ENCODE measurements at places on chromosomes 1 and 21.

DNA sequence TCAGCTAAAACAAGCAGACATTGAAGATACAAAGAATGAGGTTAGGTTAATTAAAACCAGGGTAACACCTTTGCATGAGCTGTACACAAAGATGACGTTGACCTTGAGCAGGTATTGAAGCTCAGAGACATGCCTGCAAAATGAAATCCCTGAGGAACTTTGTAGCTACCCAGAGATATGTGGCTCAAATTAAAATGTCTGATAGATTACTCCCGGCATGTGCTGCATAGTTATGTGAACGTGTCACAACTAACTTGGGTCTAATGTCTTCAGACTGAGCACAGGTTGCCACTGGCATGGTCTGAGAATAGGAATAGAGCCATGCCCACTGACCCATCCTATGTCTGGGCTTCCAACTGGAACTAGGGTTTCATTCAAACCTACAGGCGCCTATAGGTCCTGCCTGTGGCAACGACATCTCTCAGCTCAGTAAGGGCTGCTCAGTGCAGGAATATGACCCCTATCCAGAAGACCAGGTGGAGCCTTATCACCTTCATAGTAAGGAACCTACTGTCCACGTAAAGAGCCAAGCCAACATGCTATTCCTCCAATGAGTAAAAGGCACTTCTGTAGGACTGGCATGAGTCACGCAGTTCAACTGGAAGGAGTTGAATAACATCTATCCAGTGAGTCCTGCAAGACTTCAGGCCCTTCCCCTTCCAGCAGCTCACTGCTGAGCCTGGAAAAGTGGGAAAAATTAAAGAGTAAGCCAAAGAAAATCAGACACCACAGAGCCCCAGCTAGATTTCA lies 60.7 kb downstream of the PRKAB2 start:
- no peak for DNase-seq

DNA sequence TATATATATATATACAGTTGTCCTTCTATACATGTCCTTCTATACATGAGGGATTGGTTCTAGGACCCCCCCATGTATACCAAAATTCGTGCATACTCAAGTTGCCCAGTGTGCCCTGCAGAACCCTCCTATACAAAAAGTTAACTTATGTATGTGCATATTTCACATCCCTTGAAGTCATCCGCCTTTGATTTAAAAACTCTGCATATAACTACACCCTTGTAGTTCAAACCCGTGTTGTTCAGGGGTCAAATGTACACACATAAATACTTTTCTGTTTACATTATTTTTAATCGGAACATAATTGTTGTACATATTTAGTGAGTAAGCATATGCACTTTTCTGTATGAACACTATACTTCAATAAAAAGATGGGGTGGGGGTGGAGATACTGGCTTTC lies 7.7 kb upstream of the ABL2 start:
- no peak for DNase-seq

DNA sequence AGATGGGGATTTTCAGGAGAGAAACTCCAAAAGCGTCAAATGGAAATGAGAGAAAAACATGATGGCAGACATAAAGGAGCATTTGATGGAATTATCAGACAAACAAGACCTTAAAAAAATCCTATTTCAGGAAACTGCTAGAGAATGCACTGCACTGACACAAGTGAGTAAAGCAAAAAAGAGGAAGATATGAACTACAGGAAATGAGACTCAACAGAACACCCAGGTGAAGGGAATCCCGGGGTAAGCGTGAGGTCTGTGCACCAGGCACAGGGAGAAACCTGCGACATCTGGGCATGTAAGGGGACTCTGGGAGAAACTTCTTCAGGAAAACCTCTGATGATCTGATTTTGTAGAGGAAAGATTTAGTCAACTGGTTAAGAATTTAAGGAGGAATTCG lies 2.8 kb downstream of the TARBP1 start:
- DNase-seq: no peak

- DNase-seq: no peak
These were observed 542.6 kb downstream of the ADGRL2 start for GRCh38 chr1:82343381-82343780.

GRCh38 chr1:183962903-183963302 lies 74.6 kb downstream of the COLGALT2 start:
- DNase-seq: no peak

DNA sequence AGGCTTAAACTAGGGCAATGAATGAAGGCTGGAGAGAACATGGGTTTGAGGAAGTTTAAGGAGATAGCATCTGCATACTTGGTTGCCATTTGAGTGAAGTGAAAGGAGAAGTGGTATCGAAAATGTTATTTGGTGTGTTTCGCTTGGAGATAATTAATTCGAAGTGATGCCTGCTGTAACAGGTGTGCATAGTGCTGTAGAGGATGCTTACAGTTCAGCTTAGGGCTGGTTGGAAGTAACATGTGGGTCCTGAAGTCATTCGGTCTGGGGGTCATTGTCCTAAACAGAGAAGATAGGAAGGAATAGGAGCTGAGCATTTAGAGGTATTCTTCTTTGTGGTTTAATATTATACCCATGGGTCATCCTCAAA lies 301 bp upstream of the NUDT17 start:
- DNase-seq: no peak

- DNase-seq: no peak
These were observed 60.5 kb downstream of the CLIC4 start for GRCh38 chr1:24805534-24806301.

DNA sequence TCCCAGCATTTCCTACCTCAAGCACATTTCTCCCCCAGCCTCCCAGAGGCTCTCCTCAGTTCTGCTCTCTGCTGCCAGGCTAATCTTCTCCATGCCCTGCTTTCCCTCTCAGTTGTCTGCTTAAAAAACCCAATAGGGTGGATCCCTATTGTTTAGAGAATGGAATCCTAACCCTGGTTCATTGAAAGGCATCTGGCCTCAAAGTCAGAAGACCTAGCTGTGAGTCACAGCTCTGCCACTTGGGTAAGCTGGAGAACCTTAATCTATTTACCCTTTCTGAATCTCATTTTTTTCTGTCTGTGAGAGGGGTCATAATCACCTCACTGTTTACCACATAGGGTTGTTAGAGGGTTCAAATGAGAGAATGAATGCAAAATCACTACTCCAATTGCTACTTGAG lies 12.5 kb upstream of the MYOC start:
- DNase-seq: no peak

- DNase-seq: no peak
These were observed 74.5 kb upstream of the MUTYH start for GRCh38 chr1:45414746-45415145.

GRCh38 chr1:196193896-196194559 lies 414.2 kb downstream of the KCNT2 start:
- no peak for DNase-seq

DNA sequence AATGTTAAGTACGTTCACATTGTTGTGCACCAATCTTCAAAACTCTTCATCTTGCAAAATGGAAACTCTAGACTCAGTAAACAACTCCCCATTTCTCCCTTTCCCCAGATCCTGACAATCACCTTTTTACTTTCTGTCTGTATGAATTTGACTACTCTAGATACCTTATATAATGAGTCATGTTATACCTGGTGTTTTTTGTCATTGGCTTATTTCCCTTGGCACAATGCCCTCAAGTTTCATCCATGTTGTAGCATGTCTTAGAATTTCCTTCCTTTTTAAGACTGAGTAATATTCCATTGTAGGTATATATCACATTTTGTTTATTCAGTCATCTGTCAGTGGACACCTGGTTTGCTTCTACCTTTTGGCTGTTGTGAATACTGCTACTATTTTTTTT lies 399.5 kb downstream of the LMO4 start:
- DNase-seq: no peak

DNA sequence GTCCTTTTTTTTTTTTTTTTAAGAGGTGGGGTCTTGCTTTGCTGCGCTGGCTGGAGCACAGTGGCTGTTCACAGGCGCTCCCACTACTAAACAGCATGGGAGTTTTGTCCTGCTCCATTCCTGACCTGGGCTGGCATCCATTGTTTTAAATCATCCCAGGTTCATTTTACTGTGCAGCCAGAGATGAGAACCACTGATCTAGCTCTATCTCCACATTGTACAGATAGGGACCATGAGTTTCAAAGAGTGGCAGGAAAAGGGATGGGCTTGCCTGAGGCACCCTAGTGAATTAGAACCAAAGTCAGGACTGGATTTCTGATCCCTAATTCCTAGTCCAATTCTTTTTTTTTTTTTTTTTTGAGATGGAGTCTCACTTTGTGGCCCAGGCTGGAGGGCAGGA lies 7.2 kb upstream of the TMEM222 start:
- DNase-seq: no peak

All from stimulated activated CD4-positive, alpha-beta T cell treated with anti-CD3 and anti-CD28 coated beads, Interleukin-4, amount 100 ng/mL, for 48 hours (primary cell).